DMS153 (cell line): ENCODE measurements at places on chromosomes 2 and 18.

DNA sequence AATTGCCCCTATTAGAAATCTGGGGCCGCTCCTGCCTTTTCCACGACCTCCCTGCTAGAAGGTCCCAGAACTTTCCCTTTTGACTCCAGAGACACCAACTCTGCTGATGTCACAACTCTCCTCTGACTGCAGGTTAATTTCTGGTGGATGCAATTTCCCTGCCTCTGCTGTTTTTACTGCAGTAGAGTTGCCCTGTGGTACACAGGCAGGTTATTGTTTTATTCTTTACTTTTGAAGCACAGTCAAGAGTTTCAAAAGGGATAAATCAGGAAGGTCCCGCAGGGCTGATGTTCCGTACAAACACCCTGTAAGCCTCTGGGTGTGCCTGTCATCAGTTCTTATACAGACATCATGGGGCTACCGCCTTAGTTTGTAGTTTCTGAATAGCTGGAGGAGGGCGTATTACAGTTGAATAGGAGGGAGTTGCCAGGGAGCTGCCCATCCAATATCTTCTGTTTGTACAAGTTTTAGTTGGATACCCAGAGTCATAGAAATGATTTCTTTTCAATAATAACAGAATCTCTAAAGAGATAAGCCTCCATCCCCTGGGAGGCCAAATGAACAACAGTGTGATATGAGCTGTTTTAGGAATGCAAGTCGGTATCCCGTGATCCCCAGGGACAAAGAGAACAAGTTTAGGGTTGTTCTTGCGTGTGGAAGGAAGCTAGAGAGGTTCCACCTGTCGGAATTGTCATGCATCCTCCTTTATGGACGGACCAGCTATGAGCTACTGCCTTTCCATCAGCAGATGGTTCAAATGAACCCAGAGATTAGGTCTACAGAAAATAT, 108.4 kb upstream of the COPS8 start:
- no peak for DNase-seq

GRCh38 chr2:230134496-230135129, 65.9 kb upstream of the SLC16A14 start:
- DNase-seq: no peak

- DNase-seq: no peak
These were observed at the start of gene CIDEA for GRCh38 chr18:12254136-12254819. TSS of gene CIDEA (plus strand) at chr18:12254361. CDS start at chr18:12254384, 23 bp downstream.

GRCh38 chr2:70793450-70793849, 3.0 kb upstream of the FIGLA start:
- no peak for DNase-seq

DNA sequence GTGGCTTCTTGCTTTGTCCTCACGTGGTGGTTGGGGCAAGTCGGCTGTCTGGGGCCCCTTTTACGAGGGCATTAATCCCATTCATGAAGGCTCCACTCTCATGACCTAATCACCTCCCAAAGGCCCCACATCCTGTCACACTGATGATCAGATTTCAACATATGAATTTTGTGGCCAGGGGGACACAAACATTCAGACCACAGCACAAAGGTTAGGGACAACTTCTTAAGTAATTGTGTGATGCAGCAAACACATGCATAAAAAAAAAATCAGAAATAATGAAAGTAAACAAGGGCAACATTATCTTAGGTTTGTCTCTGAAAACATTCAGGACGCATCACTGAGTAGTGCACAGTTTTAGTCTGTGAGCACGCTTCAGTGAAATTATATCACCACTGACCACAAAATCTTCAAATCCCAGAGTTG, 54.2 kb upstream of the FRZB start:
- no peak for DNase-seq

DNA sequence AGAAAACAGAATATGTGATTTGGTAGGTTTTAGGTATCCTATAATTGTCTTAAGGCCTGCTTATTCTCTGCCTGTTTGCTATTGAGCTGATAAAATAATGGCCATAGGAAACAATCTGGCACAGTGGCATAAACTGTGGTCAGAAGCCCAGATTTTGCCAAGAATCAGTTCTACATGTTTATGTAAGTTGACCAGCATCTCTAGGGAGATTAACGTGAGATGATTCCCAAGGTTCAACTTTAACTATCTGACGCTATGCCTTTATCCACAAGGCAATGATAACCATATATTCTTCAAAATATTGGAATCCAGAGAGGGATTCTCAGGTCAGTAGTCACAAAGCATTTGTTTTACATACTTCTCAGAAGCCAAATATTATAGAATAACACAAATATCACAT, 25.6 kb downstream of the AP1S3 start:
- no peak for DNase-seq

DNA sequence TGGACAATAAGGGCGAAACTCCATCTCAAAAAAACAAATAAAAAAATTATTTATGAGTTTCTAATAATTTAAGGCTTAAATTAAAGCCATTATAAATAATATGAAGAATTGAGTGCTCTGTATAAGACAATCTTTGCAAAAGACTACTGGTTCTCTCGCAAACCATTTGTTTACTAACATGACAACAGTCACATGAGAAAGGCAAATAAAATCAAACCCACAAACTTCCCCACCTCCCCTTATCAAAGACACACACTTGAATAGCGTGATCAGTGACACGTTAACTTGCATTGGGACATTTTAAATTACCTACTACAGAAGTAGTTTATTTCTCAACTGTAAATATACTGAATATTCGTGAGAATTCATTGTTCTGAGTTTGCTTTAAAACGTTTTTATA, 21.1 kb downstream of the RAB1A start:
- DNase-seq: no peak

GRCh38 chr2:176851889-176852483, 360.6 kb upstream of the HNRNPA3 start:
- DNase-seq: no peak

DNA sequence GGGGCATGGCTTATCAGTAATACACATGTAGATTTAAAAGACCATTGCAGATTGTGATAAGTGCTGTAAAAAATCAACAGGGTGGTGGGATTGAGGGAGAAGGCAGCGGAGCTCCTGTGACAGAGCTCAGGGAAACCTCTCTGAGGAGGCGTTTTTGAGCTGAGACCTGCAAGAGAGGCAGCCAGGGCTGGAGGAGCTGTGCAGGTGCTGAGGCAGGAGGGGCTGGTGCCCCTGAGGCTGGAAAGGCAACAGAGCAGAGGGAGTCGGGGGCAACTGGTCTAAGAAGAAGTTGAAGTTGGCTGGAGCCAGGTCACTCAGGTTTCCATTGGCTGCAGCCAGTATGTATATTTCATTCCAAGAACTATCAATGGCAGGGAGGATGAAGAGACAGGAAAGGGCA, 47.6 kb downstream of the KLHL29 start:
- DNase-seq: no peak

DNA sequence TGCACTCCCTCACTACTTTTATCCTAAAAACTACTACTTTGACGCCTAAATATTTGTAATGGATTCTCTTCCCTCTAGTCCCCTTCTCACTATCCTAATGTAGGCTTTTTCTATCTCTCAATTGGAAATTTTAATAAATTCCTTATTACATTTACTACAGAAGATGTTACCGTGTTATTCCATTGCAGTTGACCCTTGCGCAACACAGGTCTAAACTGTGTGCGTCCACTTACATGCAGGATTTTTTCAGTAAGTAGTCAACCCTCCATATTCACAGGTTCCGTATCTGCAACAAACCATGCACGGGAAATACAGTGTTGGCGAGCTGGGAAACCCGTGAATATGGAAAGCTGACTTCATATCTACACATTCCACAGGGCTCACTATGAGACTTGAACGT, 239.8 kb downstream of the XIRP2 start:
- no peak for DNase-seq

DNA sequence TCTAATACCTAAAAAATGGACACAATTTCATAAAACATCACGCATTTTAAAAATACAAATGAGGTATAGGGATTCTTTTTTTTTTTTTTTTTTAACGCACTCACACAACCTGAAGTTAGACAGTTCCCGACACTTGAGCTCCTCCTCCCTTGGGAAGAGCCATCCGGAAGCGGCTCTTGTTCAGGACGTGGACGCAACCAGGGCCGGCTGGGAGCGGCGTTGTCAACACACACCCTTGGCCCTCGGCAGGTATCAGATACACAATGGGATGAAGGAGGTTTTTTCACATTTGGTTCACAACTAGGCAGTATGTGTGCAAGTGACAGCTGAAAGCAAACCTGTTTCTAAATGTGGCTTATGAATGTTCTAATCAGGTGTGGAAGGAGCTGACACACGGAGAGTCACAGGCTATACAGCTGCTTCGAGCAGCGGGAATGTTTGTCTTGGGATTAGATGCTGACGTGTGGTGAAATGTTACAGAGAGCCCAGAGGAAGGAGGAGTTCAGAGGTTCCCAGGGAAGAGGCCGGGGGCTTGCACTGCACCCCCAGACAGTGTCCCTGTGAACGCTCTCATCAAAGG, 111.1 kb downstream of the PXDN start:
- no peak for DNase-seq

DNA sequence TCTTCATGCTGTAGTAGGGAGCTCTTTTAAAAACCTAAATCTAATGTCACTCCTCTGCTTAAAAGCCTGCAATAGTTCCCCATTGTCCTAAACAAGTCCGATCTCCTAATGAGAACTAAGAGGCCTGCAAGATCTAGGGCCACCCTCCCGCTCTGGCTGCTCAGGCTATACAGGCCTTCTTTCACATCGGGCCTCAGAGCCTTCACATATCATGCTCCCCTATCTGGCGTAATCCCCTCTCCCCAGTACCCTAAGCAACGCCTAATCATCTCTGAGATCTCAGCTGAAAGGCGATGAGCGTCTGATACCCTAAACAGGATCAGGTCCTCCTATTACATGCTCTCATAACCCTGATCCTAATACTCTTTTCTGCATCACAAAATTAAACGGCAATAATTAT, 1.9 kb downstream of the MAP4K3 start:
- DNase-seq: no peak

- DNase-seq: no peak
These were observed 9.7 kb downstream of the RHBDD1 start for GRCh38 chr2:226845386-226846116.

- DNase-seq: no peak
These were observed 312.7 kb downstream of the TCF4 start for GRCh38 chr18:55275039-55275901.

DNA sequence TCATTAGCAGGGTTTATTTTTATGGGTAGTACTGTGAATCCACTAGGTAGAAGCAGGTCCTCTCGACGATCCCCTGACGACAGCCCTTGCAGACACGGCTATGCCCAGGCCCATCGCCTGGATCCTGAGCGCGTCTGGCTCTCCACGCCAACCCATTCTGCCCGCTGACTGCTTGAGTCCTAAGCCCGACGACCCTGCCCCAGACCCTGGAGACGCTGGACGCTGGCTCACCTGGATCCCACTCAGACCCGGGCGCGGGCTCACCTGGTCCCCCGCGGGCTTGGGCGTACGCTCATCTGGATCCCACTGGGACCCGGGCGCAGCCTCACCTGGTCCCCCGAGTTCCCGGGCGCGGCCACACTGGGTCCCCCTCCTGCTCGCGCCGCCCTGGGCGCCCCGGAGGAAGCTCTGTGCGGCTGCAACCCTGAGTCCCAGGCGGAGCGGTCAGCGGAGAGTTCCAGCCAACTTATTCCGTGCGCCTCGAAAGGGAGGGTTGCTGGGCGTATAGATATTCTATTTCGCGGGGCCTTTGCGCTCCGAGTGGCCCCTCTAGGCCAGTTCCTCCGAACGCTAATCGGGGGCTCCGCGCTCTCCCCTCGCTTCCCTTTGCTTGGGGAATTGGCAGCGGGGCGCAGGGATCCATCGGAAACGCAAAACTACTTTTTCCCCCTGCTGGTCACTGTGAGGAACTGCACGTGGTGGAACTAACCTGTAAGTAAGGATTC, 22.4 kb upstream of the RMP24 start:
- peak; percentile 37 for DNase-seq

- DNase-seq: no peak
These were observed 22.8 kb upstream of the LRP1B start for GRCh38 chr2:142153601-142154000.

GRCh38 chr18:79736846-79737245, 57.2 kb downstream of the CTDP1 start:
- DNase-seq: no peak

- peak; percentile 60 for DNase-seq
These were observed at the start of gene KCNIP3 for GRCh38 chr2:95296880-95297487. TSS of gene KCNIP3 (plus strand) at chr2:95297347. CDS start at chr2:95297439, 92 bp downstream.

- DNase-seq: no peak
These were observed 34.1 kb upstream of the MC4R start for GRCh38 chr18:60406721-60407120.

GRCh38 chr2:172986040-172986439, 89.6 kb upstream of the MAP3K20 start:
- no peak for DNase-seq

GRCh38 chr2:152227969-152228592, 52.5 kb upstream of the STAM2 start:
- no peak for DNase-seq

DNA sequence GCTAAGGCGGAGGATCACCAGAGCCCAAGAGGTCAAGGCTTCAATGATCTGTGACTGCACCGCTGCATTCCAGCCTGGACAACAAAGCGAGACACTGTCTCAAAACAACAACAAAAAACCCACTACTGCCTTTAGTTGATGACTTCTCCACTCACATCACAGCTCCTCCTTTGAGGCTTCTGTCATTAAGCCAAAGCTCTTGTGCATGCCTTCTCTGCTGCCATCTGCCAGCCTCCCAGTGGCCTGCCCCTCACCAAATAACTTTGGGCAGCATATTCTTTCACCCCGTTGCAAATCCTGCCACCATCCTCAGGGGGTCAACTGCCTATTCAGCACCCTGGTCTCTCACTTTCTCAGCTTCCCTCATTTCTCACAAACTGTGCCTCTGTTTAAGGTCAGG, 27.5 kb downstream of the OSBPL1A start:
- DNase-seq: no peak

DNA sequence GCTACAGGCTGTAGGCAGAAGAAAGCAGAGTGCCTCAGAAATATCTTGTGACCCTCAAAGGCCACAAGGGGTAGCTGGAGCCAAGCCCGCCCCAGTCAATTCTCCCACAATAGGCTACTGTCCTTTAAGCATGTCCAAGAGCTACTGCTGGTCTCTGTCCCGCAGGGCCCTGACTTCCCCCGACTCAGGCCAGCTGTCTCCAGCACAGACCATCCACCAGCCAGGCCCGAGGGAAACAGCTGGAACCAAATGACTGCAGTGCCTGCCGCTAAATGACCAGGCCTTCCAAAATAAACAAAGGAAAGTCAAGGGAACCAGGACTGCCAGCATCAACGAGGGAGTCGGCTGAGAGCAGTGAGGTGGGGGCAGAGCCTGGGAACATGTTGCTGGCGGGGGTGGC, 36.7 kb downstream of the MCFD2 start:
- no peak for DNase-seq

- no peak for DNase-seq
These were observed 80.9 kb upstream of the PKDCC start for GRCh38 chr2:41966920-41967319.
